ENCODE measurements at places on chromosomes 5 and 9.

DNA sequence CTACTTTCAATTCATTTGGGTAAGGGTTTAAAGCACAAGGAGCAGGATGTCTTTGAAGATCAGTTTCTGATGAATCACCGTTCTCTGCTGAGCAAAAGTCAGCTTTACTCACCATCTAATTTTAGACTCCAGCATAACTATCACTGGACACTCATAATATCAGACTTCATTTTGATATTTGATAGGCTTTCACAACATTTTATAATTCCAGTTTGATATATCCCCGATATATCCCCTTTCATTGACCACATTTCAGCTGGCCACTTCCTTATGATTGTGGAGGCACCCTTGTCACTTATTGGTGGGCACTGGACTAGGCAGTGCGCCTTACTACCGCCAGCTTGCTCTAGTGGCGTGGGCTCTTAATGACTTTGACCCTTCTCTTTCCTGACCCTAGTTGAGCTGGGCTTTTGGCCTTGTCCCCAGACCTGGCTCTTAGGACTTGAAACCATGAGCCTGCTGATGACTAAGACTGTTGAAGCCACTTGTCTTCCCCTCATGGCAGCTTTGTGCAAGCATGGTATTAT lies 46.8 kb downstream of the CYSTM1 start:
- no peak for DNase-seq

GRCh38 chr5:173303878-173304590 lies 24.2 kb downstream of the STC2 start:
- no peak for DNase-seq

- no peak for DNase-seq
Measured at GRCh38 chr5:180974612-180975315, 13.9 kb upstream of the BTNL3 start.

GRCh38 chr5:6773342-6774035 lies 60.3 kb downstream of the TENT4A start:
- no peak for DNase-seq

- DNase-seq = no peak
Measured at GRCh38 chr5:78182838-78183237, 111.7 kb downstream of the AP3B1 start.

- DNase-seq = no peak
Measured at GRCh38 chr5:139954462-139954861, 88.6 kb downstream of the NRG2 start.

- no peak for DNase-seq
Measured at GRCh38 chr9:88197016-88197415, 58.7 kb upstream of the SPATA31C2 start.

GRCh38 chr5:140265845-140266244 lies 37.1 kb downstream of the PFDN1 start:
- DNase-seq = no peak

- no peak for DNase-seq
Measured at GRCh38 chr5:139523635-139524445, 37.3 kb upstream of the UBE2D2 start.

- no peak for DNase-seq
Measured at GRCh38 chr5:111165058-111165457, 59.1 kb upstream of the CAMK4 start.

GRCh38 chr9:91127653-91128052 lies 234.1 kb downstream of the AUH start:
- no peak for DNase-seq

Measured in T1000 (cell line).